ENCODE measurements at places on chromosomes 6 and 20. TPM values are rescaled to one million over a fixed set of nuclear protein-coding genes. Genes with fewer than 3 reads are reported as not detected.

GRCh38 chr6:1767481-1768246 is 157.9 kb downstream of the FOXC1 start:
- peak; percentile 54 for DNase-seq

- peak; percentile 83 for DNase-seq
Measured at GRCh38 chr20:19688031-19688806, 69.8 kb upstream of the RIN2 start.

FNDC1 gene
- 0.63 TPM for total RNA-seq

CCDC170 gene
- total RNA-seq = 0.85 TPM

- DNase-seq = no peak
Measured at GRCh38 chr20:31652917-31653396, 15.2 kb downstream of the COX4I2 start.

DNA sequence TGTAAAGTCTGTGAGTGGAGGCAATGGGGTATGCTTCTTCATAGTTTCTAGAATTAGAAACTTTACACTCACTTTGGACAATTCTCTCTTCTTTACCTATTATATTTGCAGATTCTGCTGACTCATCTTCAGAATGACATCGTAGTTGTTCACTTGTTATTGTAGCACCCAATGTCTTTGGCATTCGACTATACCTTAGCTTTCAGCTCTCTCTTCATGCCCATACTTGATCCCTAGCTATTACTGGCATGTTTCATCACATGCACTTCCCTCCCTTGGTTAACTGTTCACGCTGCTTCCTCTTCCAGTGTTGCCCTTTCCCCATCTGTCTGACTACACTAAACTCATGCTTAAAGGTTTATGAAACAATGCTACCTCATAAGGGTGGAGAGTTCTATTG is 298.1 kb upstream of the TCF21 start:
- DNase-seq = no peak

- no peak for DNase-seq
Measured at GRCh38 chr6:112015725-112016124, 38.2 kb upstream of the CCN6 start.

- DNase-seq = no peak
Measured at GRCh38 chr6:25452031-25452430, 172.9 kb downstream of the CARMIL1 start.

SRPK1 gene
- 19.2 TPM for total RNA-seq

GRCh38 chr6:108608453-108609275 is 47.9 kb downstream of the FOXO3 start:
- no peak for DNase-seq

GID8 gene
- total RNA-seq = 20.2 TPM
